ENCODE measurements at places on chromosomes 3 and 15. TPM values are rescaled to one million over a fixed set of nuclear protein-coding genes. Genes with fewer than 3 reads are reported as not detected.
A peak's percentile ranks its signal among the peaks of the same experiment; 100 is the strongest.

Gene MOBP
- 0.95 TPM for total RNA-seq

Gene CTXN2
- under 0.01 TPM for total RNA-seq

Gene PAQR9
- not detected for total RNA-seq

Gene POLR2H
- total RNA-seq: 106 TPM

Gene RBMS3
- total RNA-seq: 49.5 TPM

Gene CHRM5
- total RNA-seq: not detected

Gene SUCLG2
- 49.9 TPM for total RNA-seq

Gene EPHA3
- total RNA-seq: not detected

Gene HHLA2
- total RNA-seq: not detected

Gene SEMA5B
- not detected for total RNA-seq

Gene SYNPR
- not detected for total RNA-seq

DNA sequence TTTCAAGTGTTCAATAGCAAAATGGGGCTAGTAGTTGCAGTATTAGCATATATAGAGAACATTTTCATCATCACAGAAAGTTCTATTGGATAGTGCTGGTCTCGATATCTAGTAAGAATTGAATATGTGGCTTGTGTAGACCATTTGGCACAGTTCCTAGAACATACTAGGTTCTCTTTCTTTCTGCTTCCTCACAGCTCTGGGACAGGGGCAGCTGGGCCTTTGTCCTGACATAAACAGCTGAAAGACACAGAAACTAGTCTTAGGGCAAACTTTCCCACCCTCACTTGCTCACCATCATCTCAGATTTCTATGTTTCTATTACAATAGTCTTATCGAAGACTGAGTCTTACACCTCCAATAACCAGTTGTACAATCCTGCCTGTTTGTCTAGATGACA lies 63.7 kb upstream of the DLG1 start:
- DNase-seq: no peak

DNA sequence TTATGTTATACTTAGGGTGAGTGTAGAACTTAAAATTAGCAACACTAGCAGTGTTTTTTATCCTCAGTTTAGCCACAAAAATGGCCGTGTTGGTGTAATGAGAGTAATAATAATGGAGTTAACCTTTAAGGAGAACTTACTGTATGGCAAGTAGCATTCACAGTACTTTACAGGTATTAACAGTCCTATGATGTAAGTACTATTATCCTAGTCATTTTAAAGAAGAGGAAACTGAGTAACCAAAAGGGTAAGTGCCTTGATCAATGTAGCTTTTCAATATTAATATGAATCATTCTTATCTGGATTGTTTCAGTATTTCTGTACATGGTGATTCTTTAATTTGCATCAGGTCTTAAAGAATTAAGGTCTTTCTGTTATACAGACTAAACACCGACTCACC lies 170.3 kb downstream of the CD47 start:
- DNase-seq: no peak

DNA sequence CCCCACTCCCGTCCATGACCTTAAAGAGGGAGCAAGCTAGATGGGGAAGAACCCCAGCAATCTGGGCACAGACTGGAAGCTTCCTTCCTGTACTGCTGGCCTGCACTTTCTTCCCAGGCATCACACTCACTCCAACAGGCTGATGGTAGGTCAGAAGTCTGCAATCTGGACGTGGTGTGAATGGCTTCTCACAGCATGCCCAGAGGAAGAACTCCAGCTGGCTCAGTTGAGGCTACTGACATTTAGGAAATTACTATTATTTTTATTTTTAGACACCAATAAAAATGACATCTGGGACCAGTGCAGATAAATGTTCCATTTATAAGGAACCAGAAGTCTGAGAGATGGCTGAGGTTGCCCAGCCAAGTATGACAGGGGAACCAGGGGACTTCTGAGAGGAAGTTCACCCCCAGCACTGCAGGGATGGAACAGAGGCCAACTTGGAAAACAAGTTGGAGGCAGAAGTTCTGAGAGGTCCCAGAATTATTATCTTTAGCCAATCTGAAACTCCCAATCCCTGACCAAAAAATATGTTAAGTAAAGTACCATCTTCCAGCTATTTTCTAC lies 163.8 kb upstream of the CTNNB1 start:
- no peak for DNase-seq

DNA sequence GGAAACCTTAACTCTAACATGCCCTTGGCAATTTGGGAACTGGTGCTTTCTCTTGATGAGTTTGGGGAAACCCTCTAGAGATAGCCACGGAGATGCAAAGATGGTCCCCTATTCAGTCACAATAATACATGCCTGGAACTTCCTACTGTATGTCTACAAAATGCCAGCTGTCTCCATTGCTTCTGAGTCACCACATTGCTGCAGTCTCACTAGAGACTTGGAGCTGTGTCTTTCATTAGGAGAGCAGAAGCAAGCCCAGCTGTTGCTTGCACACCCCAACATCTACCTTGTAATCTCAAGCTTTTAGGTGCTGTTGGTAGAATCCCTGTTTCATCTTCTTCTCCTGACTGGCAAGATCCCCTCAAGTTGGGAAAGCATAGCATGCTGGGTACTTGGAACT lies 261.0 kb downstream of the ADAMTSL3 start:
- DNase-seq: no peak

DNA sequence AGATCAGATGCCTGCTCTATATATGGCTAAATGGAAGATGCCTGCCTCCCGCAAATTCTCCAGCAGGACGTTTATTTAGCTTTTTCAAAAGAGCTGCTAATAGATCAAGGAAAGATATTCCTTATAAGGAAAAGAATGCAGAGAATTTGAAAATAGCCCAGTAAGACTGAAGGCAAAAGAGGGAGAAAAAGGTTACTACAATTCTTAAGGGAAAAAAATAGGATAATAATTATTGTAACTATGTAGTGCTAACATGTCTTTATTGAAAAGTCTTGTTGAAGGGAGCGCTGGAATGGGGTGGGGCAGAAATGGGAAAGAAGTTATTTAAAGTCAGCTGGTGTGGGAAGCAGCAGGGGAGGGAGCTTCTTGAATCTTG lies 2.9 kb downstream of the TPM1 start:
- DNase-seq: no peak

- no peak for DNase-seq
Observed at GRCh38 chr15:66765478-66766281, 63.6 kb downstream of the SMAD6 start.

DNA sequence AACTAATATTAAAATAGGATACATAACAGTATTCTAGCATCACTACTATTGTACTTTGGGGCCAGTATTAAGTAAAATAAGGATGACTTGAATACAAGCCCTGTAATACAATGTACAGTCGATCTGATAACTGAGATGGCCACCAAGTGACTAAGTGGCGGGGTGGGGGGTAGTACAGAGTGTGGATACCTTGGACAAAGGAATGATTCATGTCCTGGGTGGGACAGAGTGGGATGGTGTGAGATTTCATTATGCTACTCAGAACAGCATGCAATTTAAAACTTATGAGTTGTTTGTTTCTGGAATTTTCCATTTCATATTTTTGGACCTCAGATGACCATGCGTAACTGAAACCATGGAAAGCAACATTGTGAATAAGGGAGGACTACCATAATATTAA lies 46.0 kb downstream of the SLC7A14 start:
- no peak for DNase-seq

DNA sequence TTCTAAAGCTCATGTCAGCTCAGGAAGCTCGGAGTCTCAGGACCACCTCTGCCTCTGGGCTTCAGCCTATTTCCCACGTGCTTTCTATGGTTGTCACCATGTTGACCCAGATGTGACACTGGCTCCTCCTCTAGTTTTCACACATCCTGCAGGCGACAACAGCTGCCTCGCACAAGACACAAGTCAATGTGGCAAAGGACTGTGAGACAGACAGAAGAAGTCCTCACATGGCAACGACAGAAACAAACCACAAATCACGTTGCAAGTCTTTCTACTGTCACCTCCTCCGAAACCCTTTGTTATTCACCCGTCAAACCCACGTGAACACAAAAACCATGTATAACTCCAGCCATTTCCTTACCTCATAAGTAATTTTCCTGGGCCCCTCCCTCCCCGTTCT lies 194.5 kb downstream of the MEX3B start:
- no peak for DNase-seq

- no peak for DNase-seq
Observed at GRCh38 chr3:156648086-156648485, 26.3 kb upstream of the TIPARP start.

DNA sequence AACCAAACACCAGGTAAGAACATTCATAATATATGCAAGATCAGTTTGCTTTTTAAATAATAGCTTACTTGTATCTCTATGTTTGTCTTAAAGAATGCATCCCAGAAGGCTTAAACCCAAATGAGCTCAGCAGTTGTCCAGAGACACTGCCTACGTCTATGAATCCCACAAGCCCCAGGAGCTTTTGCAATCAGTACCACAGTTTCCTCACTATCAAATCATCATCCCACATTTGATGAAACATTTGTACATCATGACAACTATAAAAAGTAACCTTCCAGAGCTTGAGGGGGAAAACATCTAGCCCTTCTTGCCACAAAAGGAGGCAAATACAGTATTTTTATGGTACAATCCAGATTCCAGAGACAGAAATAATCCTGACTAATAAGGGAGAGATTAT lies 63.7 kb downstream of the ATP8B4 start:
- no peak for DNase-seq

GRCh38 chr3:134239538-134239937 lies 11.1 kb downstream of the RYK start:
- DNase-seq: no peak

GRCh38 chr3:114132500-114132899 lies 46.4 kb downstream of the DRD3 start:
- no peak for DNase-seq

GRCh38 chr3:107369791-107370190 lies 7.4 kb upstream of the CCDC54 start:
- DNase-seq: no peak

GRCh38 chr15:99545605-99546004 lies 20.2 kb upstream of the MEF2A start:
- DNase-seq: no peak

DNA sequence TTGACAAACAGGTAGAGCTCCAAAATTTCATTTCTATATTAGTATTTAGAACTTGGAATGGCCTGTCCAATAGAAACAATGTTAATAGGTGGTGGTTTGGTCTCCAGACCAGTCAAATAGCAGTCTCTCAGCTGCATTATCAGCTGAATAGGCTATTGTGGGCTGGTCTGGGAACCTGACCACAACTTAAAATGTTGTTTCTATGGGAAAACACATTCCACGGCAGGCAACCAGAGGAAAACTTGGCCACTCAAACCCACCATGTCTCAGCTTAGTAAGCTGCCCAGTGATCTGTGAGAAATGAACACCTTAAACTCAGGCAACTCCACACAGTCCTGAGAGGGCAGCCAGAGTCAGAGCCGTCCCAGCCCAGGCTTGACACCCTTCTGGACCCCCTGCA lies 20.4 kb downstream of the FBN1 start:
- DNase-seq: no peak

DNA sequence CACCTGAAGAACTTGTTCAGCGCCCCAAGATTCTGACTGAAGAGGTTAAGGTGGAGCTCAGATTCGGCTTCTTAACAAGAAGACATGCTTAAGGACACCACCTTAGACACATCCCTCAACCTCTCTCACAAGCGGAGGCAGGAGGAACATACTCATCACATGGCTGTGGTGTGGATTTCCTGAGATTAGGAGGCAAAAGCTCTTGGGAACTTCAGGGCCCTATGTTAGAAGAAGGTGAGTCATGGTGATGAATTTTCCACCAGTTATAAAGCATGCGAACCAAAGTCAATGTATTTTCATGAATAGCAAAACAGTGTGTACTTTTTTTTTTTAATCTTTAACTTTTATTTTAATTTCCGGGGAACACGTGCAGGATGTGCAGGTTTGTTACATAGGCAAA lies 212.2 kb upstream of the SUCLG2 start:
- DNase-seq: no peak

- peak; percentile 27 for DNase-seq
Observed at GRCh38 chr3:58299839-58300516, 6.1 kb upstream of the RPP14 start.
